ENCODE measurements at places on chromosomes 3 and 15. TPM values are rescaled to one million over a fixed set of nuclear protein-coding genes. Genes with fewer than 3 reads are reported as not detected.

Gene ZDHHC23
- total RNA-seq = 3.5 TPM

Gene MFN1
- 32.7 TPM for total RNA-seq

- H3K4me1 ChIP-seq = peaks cover 51% of the 10 kb centered on the region
- H3K36me3 ChIP-seq = no peaks in the 10 kb centered on the region
- DNase-seq = no peak
- peaks cover 37% of the 10 kb centered on the region for H3K27me3 ChIP-seq
- H3K4me3 ChIP-seq = peak within 1 kb of the TSS; percentile 11
- no peak within 1 kb of the TSS for H3K27ac ChIP-seq
Measured at GRCh38 chr3:138946663-138947494, at the start of the genes FOXL2 and FOXL2NB. Gene FOXL2, minus strand, starts transcription at chr3:138947137. Its CDS starts 415 bp downstream, at chr3:138946722. Gene FOXL2NB, plus strand, starts transcription at chr3:138947217. Its CDS starts 148 bp downstream, at chr3:138947365.

GRCh38 chr15:39318231-39318630, 262.6 kb upstream of the THBS1 start:
- no peaks in the 10 kb centered on the region for H3K36me3 ChIP-seq
- no peaks in the 10 kb centered on the region for H3K27me3 ChIP-seq
